NT2/D1 (cell line): ENCODE measurements at places on chromosomes 7 and 10.

DNA sequence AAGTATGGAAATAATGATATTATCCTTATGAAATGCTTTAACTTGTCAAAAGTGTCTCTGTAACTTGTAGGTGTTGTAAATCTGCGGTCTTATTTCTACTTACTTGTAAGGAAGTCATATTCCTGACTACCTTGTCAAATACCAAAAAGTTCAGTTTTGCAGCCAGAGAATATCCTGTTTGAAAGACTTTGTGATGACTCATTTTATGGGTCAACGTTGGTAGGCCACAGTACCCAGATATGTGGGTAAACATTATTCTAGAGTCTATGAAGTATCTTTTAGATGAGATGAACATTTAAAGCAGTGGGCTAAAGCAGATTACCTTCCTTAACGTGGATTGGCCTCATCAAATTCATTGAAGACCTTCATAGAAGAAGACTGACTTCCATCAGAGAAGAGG lies 195.3 kb downstream of the PPP1R9A start:
- no peak for DNase-seq

- DNase-seq: no peak
Observed at GRCh38 chr7:45092100-45092930, 3.5 kb upstream of the NACAD start.

DNA sequence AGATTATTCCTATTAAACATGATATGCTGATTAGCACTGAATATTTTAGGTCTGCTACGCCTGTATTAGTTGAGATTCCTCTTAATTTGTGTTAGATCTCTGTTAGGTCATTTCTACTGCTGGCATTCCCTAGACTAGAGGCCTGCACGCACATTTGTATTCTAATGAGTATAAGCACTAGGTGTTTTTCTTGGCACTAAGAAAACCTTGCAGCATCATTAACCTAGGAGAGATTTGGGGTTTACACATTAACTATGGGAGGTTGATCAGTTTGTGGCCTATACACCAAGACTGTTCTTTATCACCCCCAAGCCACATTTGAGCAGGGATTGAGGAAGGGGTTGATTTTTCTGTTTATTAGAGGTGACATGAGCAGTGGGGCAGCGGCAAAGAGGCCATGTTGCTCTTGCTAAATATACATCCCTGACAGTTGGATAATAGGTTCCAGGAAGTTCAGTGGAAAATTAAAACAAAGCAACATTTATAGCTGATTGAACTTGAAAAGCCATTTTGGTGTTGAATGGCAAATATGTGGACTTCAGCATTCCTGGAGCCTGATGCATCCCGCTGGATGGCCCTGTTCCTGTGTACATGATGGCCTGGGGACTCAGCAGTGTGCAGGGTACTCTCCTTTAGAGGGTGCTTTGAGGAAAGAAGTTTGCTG lies 65.2 kb downstream of the GBF1 start:
- DNase-seq: no peak

DNA sequence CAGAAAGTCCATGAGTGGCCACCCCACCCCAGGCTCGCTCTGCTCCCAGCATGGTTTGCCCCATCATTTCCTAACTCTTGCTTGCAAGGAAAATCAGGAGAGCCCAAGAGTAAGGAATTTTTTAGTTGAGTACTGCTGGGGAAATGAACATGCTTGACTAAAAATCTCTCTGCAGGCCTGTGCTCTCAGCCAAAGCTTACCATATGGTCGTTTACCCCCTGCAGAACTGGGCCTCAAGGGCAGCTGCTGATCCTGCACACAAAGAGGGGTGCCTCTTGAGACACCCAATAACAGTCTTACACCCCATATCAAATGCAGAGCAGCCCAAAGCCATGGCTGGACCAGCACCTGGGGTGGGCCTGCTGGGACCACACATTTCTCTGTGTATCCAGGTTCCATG lies 183.2 kb downstream of the CXCL12 start:
- no peak for DNase-seq

- DNase-seq: no peak
Observed at GRCh38 chr10:126422567-126422966, 34.3 kb upstream of the ADAM12 start.

DNA sequence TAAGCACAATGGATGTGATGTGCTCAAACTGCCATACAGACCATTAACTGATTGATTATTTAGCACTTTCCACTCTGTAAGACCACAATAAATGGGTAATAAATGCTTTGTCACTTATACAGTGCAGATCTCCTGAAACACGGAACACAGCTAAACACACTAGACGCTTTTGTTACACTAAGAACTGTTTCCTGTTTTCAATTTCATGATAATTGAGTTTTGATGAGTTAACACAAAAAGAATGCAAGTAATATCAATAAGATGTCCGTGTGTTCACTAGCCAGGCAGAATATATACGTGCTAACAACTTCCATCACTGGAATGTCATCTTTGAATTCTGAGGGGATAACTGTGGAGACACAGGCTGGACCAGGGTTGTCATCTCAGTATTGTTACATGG lies 178.8 kb downstream of the SKAP2 start:
- DNase-seq: no peak

DNA sequence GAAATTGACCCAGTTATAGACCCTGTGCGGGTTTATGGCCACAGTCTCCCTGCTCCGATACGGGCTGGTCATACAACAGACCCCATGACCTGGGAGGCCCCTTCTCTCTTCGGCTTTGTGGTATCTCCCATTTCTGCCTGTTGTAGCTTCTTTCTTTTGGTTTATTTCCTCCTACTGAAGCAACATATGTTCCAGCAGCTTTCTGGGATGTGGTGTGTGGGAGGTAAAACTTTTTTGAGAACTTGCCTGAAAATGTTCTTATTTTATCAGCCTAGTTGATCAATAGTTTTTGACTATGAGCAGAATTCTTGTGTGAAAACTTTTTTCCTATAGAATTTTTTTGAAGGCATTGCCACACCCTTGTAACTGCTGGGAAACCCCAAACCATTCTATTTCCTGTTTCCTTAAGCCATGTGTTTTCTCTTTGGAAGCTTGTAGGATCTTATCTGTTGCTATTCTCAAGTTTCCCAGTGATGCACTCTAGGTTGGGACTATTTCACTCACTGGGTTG lies 80.0 kb downstream of the DAGLB start:
- DNase-seq: no peak

- DNase-seq: no peak
Observed at GRCh38 chr7:132500727-132501440, 75.4 kb downstream of the PLXNA4 start.

DNA sequence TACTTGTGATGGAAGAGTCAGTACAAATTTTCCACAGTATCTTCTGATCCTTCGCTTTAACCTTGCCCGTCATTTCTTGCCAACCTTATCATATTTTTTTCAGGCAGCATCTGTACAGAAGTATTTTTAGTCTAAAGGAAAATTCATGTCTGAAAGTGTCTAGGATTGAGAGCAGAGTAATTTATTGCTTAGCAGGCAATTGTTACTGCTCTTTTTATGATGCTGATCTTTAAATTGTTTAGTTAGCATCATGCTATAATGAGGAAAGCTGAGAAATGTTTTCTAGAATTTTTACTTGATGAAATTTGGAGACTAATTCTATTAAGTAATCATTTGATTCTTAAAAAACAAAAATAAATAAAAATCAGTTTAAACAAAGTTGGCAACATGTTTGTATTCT lies 20.6 kb downstream of the KAT6B start:
- DNase-seq: no peak

- DNase-seq: no peak
Observed at GRCh38 chr7:25117226-25118047, 7.6 kb downstream of the CYCS start.

DNA sequence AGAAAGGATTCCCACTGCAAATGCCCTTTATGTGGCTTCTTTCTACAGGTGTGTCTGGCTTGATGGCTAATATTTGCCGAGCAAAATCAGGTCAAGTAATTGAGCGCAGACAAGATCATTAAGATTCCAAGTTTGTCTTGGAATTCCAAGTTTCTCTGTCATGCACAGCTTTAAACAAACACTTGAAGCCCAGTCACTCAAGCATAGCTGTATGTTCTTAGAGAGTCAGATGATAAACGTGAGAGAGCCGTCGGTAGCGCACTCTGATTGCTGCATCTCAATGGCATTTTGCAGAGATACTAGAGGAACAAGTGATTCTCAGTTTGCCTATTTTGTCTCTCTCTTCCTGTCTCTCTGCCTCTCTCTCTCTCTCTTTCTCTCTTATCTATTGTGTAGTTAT lies 658 bp downstream of the DMBT1 start:
- no peak for DNase-seq

DNA sequence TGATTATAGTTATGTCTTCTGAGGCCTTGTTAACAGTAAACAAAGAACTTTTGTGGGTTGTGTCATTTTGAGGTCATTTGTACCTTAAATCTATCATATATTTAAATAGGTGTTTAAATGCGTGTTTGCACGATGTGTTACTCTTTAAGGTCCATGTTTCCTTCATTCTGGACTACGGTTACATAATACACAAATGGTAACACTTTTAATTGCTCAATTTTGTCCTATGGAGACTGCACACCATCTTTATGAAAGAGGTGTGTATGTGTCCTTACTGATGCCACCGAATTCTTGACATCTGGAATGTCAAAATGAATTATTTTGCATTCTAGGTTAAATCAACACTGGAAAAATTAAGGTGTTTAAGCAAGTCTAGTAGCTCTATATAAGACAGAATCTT lies 1.7 kb downstream of the PALS2 start:
- DNase-seq: no peak

GRCh38 chr10:60246382-60246781 lies 143.3 kb downstream of the ANK3 start:
- no peak for DNase-seq

- no peak for DNase-seq
Observed at GRCh38 chr10:22477334-22478287, 132.3 kb downstream of the SPAG6 start.

GRCh38 chr7:11252011-11252607 lies 278.4 kb downstream of the PHF14 start:
- no peak for DNase-seq
